ENCODE measurements at places on chromosomes 3 and 15.

- no peak for DNase-seq
These were observed 8.0 kb upstream of the CERS3 start for GRCh38 chr15:100536733-100537132.

DNA sequence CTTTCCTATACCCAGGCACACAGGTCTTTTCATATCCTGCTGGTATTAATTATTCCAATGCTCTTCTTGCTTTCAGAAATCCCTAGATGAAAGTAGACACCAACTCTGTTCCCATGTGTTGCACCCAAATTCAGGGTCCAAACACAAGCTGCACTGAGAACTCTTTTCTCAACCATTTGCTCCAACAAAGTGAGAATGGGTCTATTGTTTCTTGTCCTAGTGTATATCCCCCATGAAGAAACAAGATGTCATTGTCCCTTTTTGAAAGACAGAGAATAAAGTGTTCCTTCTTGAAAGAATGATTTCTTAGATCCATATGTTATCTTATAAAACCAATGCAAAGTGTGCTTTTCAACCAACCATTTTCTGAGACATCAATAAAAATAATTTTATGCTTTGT lies 353.7 kb downstream of the CNTN6 start:
- no peak for DNase-seq

DNA sequence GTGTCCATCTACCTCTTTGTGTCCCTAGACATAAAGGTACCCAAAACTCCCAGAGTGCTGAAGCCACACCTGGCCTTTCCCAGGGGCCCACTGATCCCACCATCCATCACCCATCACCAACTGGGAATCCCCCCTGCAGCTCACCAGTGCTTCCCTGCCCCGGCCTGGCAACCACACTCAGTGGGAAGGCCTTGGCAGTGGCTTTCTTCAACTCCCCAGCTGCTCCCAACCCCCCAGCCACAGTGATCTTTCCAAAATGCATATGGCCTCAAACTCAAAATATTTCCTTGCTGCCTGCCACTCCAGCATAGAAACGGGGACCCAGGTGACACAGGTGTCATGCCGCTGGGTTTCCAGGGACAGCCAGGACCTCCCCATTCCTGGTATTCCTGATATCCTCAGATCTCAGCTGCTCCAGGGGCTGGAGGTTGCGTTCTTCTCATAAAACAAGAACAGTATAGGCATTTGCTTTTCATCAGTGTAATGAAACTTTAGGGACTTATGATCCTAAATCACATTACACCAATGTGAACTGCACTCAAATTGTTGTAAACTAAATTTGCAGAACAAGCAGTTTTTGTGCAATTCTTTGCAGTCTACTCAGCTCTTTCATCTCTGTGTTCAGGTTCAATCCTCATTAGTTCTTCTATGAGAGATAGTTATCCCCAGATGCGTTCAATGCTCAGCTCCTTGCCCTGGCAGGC lies 1.3 kb downstream of the OCA2 start:
- no peak for DNase-seq

DNA sequence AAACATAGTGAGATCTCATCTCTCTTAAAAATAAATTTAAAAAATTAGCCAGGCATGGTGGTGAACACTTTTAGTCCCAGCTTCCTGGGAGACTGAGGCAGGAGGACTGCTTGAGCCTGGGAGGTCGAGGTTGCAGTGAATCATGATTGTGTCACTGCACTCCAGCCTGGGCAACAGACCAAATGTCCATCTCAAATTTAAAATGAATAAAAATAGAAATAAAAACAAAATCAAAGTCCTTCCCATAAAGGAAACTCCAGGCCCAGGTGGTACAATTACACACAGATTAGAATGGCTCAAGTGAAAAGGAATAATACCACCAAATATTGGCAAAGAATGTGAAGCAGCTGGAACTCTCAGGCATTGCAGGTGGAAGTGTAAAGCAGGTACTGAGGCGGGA lies 19.3 kb upstream of the ATP10A start:
- no peak for DNase-seq

DNA sequence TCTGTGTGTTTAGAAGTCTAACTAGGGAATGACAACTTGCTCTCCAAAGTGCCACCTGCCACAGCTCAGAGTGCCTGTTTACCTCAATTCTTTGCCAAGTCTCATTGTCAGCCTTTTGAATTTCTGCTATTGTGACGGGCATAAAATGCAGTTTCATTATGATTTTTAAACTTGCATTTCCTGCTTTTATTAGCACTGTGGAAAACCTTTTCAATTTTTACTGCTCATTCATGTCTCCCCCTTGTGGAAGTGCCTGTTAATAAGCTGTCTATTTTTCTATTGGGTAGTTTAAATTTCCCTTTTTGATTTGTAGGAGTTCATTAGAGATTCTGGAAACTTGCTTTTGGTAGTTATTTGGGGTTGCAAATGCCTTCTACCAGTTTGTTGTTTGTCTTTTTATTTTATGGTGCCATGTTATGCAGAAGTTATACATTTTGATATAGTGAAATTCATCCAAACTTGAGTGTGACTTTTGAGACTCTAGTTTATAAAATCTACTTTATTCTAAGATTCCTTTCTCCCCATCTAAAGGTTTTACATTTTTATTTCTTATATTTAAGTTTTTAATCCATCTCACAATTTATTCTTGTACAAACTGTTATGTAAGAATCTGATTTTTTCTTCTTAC lies 53.9 kb upstream of the FRMD4B start:
- peak; percentile 25 for DNase-seq

DNA sequence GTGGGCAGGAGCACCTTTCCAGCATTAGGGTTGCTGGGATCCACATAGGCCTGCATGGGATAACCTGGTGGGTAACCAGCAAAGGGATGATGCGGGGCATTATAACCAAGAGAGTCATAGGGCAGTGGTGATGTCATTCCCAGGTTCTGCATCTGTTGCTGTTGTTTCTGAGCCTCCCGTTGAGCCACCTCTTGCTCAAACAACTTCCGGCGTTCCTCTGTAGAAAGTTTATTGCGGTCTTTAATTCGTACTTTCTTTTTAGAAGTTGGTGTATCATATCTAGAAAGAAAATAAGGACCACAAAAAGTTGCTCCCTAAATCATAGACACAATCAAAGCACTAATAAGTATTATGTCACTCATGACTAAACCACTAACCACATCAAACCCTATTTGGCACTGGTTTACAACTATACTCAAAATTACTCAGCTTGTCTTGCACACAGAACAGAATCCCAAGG lies 77.8 kb downstream of the NBEAL2 start:
- DNase-seq = peak; percentile 89

- no peak for DNase-seq
These were observed 898 bp downstream of the FBLN2 start for GRCh38 chr3:13549623-13550422.

- no peak for DNase-seq
These were observed 34.2 kb upstream of the TF start for GRCh38 chr3:133712017-133712416.

DNA sequence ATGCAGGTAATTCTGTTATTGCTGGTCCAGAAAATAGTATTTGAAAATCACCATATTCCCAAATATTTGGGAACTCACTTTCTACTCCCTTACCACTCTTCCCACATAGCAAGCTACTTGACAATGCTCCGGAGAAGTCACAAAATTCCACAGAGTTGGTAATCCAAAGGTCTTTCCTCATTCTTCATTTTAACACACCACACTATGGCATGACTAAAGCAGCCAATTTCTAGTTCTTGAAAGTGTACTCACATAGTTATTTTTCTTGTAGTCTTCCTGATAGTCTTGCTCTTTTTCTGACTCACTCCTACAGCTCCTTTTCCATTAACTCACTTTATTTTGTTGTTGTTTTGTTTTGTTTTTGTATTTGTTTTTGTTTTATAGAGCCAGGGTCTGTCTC lies 67.2 kb downstream of the MYO9A start:
- no peak for DNase-seq

DNA sequence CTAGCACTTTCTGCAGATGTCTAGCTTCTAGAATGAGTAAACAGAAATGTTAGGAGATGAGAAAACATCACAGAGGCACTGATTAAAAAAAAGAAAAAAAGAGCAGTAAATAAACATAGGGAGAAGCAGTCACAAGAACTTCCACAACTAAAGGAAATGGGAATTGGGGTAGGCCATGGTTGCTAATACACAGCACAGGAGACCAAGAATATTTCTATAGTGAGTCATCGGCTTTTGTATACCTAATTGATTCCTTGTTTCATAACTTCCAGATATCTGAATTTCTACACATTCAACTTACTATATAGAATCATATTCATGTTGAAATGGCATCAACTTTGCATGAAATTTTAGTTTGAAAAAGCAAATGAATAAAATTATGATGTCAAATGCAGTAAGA lies 47.3 kb upstream of the TCF12 start:
- DNase-seq = peak; percentile 65

DNA sequence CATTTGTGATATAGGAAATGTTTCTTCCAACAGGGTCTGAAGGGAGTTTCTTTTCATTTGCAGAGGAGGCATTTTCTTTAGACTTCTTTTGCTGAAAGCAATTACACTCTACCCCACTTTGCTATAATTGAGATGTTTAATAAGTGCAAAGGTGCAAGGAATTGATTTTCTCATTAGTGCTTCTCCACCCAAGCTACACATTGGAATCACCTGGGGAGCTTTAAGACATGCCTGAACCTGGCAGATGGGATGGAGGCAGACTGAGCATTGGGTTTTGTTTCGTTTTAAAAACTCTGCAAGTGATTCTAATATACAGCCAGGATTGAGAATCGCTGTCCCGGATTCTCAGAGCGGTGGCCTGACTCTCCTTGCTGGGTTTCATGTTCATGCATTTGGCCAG lies 52.1 kb downstream of the MYZAP start:
- no peak for DNase-seq

DNA sequence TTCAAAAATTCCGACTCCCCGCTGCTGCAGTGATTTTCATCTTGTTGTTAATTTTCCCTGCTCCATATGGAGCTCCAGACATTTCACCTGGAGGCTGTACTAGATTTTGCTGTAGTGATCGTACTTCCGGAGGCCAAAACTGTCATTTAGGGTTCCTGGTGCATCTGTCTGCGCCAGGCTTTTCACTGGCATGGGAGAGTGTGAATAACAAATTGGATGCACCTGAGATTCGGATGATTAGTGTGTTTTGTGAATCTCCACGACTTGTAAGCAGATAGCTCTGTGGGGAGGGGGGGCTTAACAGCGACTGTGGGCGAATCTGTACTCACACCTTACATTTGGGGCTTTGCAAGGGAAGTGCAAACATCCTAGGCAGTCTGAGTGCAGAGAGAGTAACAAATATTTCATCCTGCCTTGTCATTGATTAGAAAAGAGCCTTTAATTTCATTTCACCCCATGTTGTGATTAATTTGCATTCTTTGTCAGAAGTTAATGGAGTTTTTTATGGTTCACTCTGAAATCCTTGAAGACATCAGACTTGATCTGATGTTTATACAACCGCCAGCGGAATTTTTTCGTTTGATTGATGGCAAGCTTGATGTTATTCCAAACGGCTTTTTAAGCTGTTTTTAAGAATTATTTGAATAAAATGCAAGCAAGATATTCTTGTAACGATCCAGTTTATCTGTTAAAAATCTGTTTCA lies 92.5 kb upstream of the SKOR1 start:
- no peak for DNase-seq

GRCh38 chr3:194460566-194460965 lies 26.2 kb downstream of the ATP13A3 start:
- no peak for DNase-seq

GRCh38 chr3:49266410-49267095 lies 10.5 kb downstream of the C3orf62 start:
- DNase-seq = no peak

DNA sequence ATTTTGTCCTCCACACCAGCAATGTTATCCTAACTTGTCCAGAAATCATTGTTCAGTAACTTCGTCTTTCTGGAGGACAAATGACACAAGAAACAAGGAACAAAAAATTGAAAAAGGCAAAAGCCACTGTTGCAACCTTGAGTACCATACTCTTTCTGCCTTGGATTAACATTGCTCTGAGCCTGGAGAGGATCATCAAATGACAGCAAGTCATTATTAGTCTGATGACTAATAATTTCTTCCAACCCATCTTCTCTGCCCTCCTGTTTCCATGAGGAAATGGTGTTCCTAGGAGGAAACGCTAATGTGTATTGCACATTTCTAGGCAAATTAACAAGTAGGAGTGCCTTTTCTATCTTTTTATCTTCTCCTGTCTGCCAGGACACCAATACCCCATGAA lies 153.9 kb downstream of the PCCB start:
- no peak for DNase-seq

- no peak for DNase-seq
These were observed 106.3 kb downstream of the SMAD6 start for GRCh38 chr15:66808181-66808824.

- DNase-seq = no peak
These were observed 512.1 kb downstream of the SQOR start for GRCh38 chr15:46146915-46147314.

DNA sequence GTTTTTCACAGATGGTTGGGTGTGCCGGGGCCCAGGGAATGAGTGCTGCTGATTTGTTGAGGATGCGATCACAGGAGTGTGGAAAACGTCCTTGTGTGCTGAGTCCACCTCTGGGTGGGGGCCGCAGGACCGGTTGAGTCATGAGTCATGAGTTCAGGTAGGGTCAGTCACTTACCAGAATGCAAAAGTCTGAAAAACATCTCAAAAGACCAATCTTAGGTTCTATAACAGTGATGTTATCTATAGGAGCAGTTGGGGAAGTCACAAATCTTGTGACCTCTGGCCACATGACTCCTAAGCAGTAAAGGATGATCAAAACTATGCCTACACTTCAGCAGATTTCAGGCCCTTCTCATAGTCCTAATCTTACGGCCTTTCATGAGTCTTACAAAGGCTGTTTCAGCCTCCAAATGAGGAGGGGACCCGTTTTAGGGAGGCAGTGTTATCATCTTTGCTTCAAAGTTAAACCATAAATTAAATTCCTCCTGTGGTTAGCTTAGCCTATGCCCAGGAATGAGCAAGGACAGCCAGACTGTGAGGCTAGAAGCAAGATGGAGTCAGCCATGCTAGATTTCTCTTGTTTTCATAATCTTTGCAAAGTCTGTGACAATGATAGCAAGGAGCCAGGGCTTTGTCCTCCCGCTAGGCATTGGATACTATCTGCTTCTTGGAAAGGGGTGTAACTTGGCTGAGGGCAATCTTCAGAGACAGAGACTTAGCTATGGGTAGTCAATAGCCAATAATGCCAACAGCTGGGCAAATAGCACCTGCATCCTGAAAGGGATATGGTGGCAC lies 30.6 kb upstream of the PIAS1 start:
- no peak for DNase-seq

- DNase-seq = no peak
These were observed 14.8 kb upstream of the FSIP1 start for GRCh38 chr15:39797407-39797806.

- no peak for DNase-seq
These were observed 1.7 kb downstream of the LTK start for GRCh38 chr15:41511899-41512369.
